ENCODE measurements at places on chromosomes 3 and 15.

DNA sequence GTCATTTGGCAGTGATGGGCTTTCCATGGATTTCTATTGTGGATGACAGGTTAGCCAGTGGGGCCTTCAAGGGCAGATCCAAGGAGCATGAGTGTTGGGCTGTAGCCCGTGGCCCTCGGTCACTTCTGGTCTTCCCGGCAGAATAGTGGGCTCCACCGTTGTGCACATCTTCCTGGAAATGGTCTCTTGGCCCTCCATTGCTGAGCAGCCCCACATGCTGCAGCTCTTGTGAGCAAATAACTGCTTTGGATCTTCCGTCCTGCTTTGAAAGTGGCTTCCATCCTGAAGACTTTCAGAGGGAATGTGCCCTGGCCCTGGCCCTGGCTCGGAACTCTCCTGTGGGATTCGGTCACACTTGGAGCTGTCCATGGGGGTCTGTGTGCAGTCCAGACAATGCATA lies 102.8 kb downstream of the SNRPN start:
- DNase-seq: no peak

- no peak for DNase-seq
These were observed 131.7 kb downstream of the RYR3 start for GRCh38 chr15:33442449-33442848.

DNA sequence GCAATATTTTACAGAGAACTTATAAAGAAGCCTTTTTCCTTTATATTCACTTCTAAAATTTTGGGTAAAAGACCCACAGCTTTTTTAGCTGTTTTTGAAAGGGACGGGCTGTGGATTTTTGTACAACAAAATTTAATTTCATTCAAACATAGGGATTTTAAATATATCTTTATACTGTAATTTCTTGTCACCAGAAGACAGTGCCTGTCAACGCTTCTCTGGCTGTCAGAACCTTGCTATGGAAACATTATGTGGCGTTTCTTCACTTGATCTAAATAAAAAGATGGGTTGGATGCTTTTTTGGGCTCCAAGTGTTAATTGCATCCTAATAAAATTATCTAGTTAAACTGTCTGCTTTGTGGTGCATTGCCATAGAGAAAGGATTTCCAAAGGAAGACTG lies 635.6 kb upstream of the ALCAM start:
- no peak for DNase-seq

GRCh38 chr15:68423359-68424296 lies 8.3 kb downstream of the ITGA11 start:
- DNase-seq: no peak

GRCh38 chr3:12948891-12949711 lies 107.7 kb upstream of the RPL32 start:
- DNase-seq: no peak

- DNase-seq: no peak
These were observed 98.7 kb downstream of the RAP2B start for GRCh38 chr3:153260681-153261080.

DNA sequence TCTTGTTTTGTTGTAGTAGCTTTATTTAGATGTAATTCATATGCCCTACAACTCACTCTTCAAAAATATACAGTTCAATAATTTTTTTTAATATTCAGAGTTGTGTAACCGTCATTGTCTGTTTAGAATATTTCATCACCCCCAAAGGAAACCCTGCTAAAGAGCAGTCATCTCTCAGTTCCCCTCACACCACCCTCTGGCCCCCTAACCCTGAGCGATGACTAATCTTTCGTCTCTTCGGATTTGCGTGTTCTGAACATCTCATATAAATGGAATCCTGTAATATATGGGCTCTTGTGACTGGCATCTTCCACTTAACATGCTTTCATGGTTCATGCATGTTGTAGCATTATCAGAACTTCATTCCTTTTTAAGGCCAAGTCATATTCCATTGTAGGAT lies 183.8 kb downstream of the ATG7 start:
- no peak for DNase-seq

DNA sequence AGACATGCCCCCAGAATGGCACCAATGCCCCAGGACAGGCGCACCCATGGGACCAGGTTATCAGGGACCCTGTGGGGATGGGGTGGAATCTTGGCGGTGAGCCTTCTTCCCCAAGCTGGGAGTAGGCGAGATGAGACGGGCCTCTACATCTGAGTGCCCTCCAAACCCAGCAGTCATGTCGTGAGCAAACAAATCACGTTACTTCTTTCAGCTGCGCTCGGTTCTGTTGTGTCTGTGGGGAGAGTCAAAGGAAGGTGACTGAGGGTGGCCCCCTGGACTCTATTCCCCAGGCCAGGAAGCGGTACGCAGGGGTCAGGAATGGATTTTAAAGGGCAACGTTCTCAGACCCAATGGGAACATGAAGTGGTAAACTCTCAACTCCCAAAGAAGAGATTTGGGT lies 2.8 kb downstream of the GOLGA6L2 start:
- no peak for DNase-seq

DNA sequence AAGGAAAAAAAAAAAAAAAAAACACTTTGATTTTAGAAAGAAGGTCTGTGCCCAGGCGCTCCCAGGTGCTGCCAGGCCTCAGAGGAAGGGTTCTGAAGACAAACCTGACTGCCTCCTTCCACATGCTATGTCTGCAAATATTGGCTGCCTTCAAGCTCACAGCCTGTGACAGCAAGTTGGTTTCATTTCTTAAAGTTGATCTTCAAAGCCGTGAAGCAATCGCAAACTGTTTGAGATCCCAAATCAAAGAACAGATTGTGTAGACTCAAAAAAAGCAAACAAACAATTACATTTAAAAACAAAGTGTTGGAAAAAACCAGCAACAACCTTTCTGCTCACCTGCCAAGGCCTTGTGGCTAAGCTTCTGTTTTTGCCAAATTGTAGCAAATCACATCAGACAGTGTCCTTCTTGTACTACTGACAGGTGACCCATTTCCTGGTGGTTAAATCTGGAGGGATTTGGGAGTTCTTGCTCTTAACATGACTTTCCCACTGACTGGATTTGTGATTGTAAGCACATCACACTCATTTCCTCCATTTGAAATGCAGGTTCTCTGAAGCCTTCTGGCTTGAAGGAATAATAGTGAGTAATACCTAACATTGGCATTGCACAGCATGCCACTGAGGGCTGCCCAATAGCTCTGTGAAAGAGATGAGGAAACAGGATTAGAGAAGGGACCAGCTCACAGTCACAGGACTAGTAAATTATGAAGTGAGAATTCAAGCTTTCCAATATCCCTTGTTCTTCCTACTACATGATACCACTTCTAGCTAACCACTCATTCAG lies 502.4 kb downstream of the LPP start:
- no peak for DNase-seq

DNA sequence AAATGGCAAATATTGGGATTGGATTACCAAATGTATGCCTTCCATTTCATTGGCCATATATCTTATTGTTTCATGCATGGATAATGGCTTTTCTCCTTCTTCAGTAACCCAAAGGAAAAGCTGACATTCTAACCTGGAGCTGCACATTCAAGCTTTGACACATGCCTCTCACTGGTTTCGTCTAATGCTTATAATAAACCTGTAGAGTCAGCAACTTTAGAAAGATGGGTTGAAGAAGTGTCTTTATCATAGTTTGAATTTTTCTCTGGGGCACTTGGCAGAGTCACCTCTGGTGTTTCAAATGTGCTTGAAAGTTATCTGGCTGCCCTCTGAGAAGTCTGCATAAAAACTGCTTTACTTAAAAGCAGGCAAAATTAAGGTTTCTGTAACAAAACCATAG lies 55.4 kb upstream of the GOLGA8A start:
- DNase-seq: no peak

GRCh38 chr3:169526246-169526645 lies 137.3 kb downstream of the MECOM start:
- DNase-seq: no peak

- no peak for DNase-seq
These were observed 4.8 kb upstream of the ESYT3 start for GRCh38 chr3:138429665-138430064.

- no peak for DNase-seq
These were observed 12.0 kb downstream of the EFCAB12 start for GRCh38 chr3:129416415-129416814.

- DNase-seq: no peak
These were observed 140.3 kb downstream of the RPLP1 start for GRCh38 chr15:69592954-69593353.

DNA sequence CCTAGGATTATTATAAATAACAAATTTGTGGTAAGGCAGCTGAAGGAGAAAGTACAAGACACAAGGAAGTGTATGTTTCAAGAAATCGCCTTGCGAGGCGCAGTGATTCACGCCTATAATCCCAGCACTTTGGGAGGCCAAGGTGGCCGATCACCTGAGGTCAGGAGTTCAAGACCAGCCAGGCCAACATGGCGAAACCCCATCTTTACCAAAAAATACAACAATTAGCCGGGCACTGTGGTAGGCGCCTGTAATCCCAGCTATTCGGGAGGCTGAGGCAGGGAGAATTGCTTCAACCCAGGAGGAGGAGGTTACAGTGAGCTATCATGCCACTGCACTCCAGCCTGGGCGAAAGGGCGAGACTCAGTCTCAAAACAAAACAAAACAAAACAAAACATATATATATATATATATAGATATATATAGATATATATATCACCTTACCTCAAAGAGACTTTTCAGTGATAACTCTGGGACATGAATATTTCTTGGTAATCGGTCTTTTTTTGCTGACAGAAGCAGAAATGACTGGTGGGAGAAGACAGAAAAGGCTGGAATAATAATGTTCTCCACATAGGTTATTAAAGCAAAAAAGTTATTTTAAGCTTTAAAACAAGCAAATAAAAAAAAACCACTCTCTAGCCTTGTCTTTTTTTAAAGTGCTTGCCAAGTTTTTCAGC lies 52.3 kb downstream of the TRANK1 start:
- no peak for DNase-seq

DNA sequence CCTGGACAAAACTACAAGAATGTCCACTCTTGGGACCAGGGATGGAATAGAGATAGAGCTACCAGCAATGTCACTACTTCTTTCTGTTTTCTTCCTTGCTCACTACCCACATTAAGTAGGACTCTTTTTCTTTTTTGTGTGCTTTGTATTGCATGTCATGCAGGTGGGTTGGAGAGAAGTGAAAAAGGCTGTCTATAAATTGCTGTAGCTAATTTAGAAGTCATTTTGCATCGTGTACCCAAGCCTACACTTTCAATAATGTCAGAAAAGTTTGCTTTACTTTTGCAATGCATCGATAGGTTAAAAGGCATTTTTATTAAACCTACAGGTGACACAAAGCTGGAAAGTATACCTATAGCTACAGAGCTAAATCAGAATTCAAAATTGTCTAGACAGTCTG lies 58.9 kb downstream of the GTF2E1 start:
- DNase-seq: no peak

GRCh38 chr15:49675041-49675440 lies 54.2 kb downstream of the DTWD1 start:
- DNase-seq: no peak

GRCh38 chr3:87491843-87492242 lies 215.5 kb upstream of the POU1F1 start:
- DNase-seq: no peak

- no peak for DNase-seq
These were observed 154.2 kb downstream of the SSR3 start for GRCh38 chr3:156400735-156401134.

DNA sequence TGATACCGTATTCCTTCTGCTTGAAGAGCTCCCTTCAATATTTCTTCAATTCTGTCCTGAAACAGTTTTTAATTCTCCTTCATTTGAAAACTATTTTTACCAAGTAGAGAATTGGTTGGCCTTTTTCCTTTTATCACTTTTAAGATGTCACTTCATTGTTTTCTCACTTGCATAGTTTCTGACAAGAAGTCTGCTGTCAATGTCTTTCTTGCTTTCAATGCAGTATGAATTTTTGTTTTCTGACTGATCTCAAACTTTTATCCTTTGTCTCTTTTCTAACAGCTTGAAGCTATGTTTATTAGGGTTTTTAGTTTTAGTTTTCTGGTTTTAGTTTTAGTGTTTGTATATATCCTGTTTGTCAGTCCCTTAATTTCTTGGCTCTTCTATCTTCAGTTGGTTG lies 364.8 kb upstream of the TPRG1 start:
- no peak for DNase-seq

DNA sequence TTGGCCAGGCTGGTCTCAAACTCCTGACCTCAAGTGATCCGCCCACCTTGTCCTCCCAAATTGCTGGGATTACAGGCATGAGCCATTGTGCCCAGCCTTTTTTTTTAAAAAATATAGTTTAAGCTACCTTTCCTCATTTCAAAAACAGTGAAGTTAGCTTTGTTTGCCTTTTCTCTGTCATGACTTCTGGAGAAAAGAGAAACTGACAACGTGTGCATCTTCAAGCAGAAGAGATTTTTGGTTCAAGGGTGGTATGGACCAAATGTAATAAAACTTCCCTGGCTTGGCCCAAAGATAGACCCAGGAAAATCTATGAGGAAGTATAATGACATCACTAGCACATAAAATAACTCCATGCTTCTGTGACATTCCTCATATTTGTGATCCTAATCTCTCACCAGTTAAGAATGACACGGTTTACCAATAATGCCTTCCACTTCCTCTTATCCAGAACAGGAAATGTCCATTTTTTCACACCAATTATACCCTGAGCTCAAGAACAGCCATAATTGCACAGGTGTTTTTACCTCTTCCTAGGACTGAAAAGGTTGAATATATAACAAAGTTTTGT lies 781.2 kb upstream of the NR2F2 start:
- DNase-seq: no peak

DNA sequence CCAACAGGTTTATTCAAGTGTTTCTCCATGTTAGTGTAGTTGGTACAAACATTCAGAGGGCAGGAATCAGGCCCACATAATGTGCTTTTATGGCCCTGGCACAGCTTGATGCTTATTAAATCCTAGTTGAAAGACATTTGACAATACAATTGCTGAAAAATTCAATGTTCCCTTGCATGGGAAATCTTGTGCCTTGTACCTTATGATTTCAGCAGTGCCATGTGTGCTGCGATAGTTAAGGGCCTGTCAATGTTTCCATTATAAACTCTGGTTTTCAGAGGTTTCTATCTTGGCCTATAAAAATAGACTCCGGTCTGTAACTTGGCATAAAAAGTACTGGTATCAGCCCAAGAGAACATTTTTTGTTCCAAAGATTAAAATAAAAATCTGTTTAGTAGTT lies 207.2 kb downstream of the TBC1D5 start:
- no peak for DNase-seq

- DNase-seq: no peak
These were observed 584 bp downstream of the RPS17 start for GRCh38 chr15:82539691-82540054.

GRCh38 chr15:93296759-93297500 lies 207.9 kb upstream of the RGMA start:
- DNase-seq: no peak

DNA sequence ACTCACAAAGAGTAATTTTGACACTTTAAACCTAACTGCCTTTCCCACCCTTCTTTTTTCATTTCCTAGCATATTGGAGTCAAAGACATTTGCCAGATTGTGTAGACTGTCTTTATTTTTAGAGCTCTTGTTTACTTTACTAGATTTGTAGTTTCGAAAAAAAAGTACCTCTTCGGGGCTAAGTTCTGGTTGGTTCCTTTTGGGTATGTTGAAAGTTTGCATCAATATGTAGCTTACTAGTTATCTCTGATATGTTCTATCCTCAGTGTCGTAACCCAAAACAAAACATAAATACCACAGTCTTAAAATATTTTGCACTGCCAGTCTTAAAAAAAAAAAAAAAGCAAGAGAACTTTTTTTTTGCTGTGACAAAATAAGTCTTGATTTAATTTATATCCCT lies 52.2 kb downstream of the REC114 start:
- DNase-seq: no peak
